ENCODE measurements at places on chromosomes 7 and 10. TPM values are rescaled to one million over a fixed set of nuclear protein-coding genes. Genes with fewer than 3 reads are reported as not detected.

DNA sequence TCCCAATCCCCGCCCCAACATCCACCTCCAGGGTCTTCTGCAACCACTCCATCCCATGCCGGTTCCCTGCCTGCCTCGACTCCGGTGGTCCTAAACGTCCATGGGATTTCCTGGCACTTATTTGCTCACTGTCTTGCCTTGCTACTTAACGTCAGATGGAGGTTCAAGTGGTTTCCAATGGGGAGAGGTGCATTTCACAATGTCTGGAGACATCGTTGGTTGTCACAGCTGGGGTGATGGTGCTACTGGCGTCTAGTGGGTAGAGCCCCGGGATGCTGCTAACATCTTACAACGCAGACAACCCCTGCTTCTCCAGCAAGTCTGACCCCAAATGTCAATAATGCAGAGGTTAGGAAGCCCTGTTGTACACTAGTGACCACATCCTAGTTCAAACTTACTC lies 82.9 kb upstream of the ANLN start:
- H3K36me3 ChIP-seq, result no peaks in the 10 kb centered on the region
- DNase-seq, result peak; percentile 24
- H3K27ac ChIP-seq, result no peak overlapping the region
- no peaks in the 10 kb centered on the region for H3K4me1 ChIP-seq
- no peak overlapping the region for H3K4me3 ChIP-seq
- no peaks in the 10 kb centered on the region for H3K27me3 ChIP-seq

GRCh38 chr7:12802070-12802469 lies 114.6 kb downstream of the ARL4A start:
- no peak overlapping the region for H3K27ac ChIP-seq
- DNase-seq, result no peak
- H3K4me3 ChIP-seq, result no peak overlapping the region
- H3K4me1 ChIP-seq, result no peaks in the 10 kb centered on the region

DNA sequence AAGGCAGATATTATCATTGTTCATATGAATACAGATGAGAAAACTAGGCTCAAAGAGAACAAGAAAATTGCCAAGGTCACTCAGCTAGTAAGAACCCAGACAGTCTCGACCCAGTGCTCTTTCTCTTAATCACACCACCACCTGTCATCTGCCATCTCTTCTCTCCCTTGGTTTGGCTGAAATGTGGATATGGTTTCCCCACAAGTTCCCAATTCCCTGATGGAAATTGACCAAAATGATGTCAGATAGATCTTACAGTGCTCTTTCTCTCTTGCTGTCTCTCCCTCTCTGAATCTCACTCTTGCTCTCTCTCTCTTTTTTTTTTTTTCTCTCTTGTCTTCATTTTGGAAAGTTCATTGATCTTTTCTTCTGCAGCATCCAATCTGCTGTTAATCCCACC lies 9.1 kb downstream of the C10orf90 start:
- H3K4me1 ChIP-seq, result no peaks in the 10 kb centered on the region
- no peak for DNase-seq
- H3K36me3 ChIP-seq, result no peaks in the 10 kb centered on the region
- H3K27ac ChIP-seq, result no peak overlapping the region

DNA sequence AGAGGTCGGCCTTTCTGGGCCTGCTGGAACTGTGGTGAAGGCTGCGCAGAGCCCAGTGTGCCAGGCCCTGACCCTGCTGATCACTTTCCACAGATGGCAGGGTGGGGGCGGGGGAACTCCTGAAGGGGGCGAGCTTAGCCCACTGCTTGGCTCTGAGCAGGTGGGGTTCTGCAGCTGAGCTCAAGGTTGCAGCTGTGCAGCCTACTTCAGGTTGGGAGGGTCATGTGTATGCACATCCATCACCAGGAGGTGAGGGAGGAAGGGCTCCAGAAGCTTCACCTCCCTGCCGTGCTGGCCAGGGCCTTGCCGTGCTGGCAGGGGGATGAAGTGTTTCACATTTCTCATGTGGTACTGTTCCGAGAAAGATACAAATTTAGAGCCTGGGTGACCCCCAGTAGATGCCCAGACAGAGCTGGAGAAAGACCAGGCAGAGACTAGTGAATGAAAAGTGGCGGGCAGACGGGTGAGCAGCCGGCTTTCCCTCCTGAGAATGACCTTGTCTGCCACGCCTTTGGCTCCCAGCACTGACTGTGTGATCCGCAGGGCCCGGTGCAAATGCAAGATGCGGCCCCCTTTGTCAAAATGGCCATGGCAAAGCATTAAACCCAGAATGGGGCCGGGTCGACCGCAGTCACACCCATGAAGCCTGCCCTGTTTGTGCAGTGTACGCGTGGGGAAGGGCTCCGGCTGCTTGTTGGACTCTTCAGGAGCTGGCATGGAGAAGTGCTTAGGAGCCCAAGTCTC lies 25.2 kb downstream of the FAM241B start:
- H3K4me1 ChIP-seq, result peaks cover 29% of the 10 kb centered on the region
- no peak overlapping the region for H3K27ac ChIP-seq
- H3K36me3 ChIP-seq, result no peaks in the 10 kb centered on the region
- H3K27me3 ChIP-seq, result no peaks in the 10 kb centered on the region
- no peak for DNase-seq

- H3K27me3 ChIP-seq, result no peaks in the 10 kb centered on the region
- H3K4me3 ChIP-seq, result no peak overlapping the region
Measured at GRCh38 chr7:115864082-115864481, 166.5 kb downstream of the TFEC start.

DNA sequence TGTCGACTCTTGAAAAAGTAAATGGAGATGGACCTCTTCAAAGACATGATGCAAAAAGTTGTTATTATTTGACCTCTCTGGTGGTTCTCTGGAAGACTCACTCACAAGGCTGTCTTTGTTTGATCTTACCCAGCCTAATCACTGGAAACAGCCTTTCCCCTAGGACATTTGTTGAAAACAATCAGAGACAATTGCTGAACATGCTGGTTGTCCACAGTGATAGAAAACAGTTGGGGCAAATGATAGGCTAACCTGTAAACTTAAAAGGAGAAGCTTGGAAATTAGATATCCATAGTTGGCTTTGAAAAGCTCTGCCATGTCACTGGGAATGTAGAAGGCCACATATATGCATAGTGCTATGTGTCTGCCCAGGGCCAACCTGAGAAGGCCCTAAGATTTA lies 22.9 kb upstream of the TES start:
- H3K4me3 ChIP-seq, result no peak overlapping the region
- H3K4me1 ChIP-seq, result no peaks in the 10 kb centered on the region
- H3K27ac ChIP-seq, result no peak overlapping the region
- DNase-seq, result no peak

DNA sequence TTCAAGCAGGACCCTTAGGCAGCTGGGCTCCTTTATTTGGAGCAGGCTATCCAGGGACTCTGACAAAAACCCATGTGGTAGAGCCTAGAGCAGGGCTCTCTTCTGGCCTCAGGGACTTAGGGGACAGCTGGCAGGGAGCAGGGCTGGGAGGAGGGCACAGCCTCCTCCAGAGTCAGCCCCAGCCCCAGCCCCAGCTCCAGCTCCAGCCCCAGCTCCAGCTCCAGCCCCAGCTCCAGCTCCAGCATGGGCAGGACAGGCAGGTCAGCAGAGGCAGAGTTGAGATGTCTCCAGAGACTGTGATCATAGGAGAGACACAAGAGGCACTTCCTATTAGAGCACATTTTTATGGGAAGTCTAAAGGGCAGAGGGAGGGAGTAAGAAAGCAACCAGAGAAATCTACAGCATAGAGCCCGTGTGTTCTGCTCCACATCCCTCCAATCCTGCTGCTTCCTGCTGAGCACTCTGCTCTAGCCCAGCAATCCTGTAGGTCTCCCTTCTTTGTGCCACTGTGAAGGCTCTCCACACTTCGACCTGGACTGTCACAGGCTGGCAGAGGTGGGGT lies 13.3 kb upstream of the C10orf53 start:
- no peaks in the 10 kb centered on the region for H3K36me3 ChIP-seq
- DNase-seq, result peak; percentile 22
- H3K27ac ChIP-seq, result no peak overlapping the region
- H3K27me3 ChIP-seq, result 0 out of 2 replicates have a peak, but pooled peaks cover 3% of the 10 kb centered on the region
- 0 out of 2 replicates have a peak, but pooled peaks cover 2% of the 10 kb centered on the region for H3K4me1 ChIP-seq

DNA sequence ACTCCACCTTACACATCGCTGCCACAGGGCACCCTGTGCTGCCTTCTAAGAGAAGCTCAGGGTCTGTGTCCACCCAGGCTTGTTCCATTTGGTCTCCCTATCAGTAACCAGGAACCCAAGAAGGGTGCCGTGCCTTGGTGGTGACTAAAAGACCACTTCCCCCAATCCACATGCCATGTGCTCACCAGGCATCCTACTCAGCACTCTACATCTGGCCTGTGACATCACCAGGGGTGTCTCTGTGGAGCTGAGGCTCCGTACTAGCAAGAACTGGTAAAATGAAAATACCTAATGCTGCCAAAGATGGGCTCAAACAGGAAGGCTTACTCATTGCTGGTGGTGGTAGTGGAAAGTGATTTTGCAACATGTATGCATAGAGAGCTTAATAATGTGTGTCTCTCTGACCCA lies 19.0 kb upstream of the C10orf71 start:
- H3K4me3 ChIP-seq, result no peak overlapping the region
- no peak overlapping the region for H3K27ac ChIP-seq
- no peaks in the 10 kb centered on the region for H3K27me3 ChIP-seq
- H3K4me1 ChIP-seq, result no peaks in the 10 kb centered on the region
- DNase-seq, result no peak

GRCh38 chr7:30596014-30596641 lies 1.4 kb downstream of the GARS1 start:
- no peak overlapping the region for H3K27ac ChIP-seq
- peaks cover 10% of the 10 kb centered on the region for H3K36me3 ChIP-seq
- no peak for DNase-seq
- H3K4me3 ChIP-seq, result peak overlapping the region; percentile 98
- H3K27me3 ChIP-seq, result no peaks in the 10 kb centered on the region

- no peaks in the 10 kb centered on the region for H3K27me3 ChIP-seq
- H3K4me3 ChIP-seq, result no peak overlapping the region
- no peak overlapping the region for H3K27ac ChIP-seq
- H3K4me1 ChIP-seq, result no peaks in the 10 kb centered on the region
- no peak for DNase-seq
Measured at GRCh38 chr10:46319389-46319788, 32.6 kb downstream of the ANTXRL start.

DNA sequence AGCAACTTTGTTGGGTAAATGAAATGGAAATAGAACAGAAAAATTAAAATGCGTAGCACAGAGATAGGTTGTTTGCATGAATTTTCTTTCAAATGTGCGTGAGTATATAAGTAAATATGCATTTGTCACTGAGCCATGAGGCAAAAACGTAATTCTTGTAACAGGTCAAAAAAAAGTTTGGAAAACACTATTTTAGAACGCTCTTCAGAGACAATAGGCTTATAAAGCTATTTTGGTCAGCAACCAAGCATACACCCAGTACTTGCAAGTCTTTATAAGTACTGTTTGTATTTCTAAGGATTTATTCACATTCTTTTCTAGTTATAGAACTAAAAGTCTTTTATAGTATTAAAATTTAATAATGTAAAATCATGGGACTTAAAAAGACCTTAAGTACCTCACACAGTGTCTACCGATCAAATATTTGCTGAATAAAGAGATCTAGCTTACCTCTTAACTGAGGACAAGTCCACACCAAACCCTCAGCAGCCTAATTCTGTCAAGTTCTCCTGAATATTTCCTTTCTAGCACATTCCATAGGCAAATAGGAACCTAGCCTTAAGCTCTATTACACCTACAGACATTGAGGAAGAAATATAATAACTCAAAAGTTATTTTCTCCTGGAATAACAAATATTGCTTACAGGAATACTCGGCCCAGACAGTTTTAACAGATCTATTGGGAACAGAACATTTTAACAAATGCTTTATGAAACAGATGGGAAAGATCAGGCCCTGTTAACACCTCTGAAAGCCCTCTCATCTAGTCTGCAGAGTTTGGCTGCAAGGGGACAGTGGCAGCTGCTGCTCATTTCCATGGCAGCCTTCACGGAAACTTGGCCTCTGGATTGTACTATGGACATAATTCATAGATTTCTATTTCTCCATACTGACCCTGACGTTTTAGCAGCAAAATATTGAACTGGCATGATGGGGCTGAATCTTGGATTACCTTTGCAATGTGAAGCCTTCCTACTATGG lies 8.8 kb downstream of the CRPPA start:
- H3K27me3 ChIP-seq, result no peaks in the 10 kb centered on the region
- no peak overlapping the region for H3K4me3 ChIP-seq
- no peaks in the 10 kb centered on the region for H3K36me3 ChIP-seq

The ERVW-1 gene
- total RNA-seq, result not detected

The EIF5AL1 gene
- 1.7 TPM for total RNA-seq

The VAX1 gene
- not detected for total RNA-seq

Data from H1 (cell line).